Iris pigment epithelial cell (primary cell): ENCODE measurements at places on chromosomes 7 and 10.

DNA sequence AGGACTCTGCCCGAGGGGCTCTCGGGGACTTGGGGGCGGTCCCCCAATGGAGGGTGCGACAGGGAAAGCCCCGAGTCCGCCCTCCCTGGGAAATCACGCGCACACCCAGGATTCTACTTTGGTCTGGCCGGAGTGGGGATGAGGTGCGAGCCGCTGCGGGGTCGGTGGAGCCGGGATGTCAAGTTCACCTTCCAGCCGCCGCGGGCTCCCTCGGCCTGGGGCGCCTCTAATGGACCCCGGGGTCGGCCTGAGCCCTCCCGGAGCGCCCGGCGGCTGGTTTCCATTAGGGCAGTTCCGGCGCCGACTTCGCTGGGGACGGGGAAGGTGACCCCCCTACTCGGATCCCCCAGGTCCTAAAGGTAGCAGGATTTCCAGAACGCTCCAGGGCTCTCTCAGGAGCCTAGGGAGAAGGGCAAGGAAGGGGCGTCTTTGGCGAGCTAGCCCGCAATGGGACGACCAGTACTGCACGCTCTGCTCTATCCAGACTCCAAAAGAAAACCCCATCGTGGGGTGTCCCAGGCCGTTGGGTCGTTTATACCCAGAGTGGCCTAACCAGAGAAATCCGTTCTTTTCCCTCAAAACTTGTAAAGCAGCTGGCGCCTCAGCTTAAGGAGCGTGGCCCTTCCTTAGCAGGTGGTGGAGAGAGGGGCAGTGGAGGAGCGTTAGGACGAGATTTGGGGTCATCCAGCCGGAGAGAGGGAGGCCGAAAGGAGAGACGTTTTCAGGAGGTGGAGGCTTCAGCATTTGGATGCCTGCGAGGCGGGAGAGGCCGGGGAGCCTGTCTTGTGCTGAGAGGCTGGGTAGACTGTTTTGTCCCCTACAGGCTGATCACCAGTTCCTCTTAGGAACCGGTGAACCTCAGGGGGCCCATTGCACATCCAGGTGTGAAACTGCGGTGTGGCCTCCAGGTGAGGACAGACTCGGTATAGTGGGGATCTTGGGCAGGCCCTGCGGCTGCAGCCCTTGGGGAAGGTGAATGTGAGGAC is 860 bp upstream of the WDR86 start:
- DNase-seq = peak; percentile 37

DNA sequence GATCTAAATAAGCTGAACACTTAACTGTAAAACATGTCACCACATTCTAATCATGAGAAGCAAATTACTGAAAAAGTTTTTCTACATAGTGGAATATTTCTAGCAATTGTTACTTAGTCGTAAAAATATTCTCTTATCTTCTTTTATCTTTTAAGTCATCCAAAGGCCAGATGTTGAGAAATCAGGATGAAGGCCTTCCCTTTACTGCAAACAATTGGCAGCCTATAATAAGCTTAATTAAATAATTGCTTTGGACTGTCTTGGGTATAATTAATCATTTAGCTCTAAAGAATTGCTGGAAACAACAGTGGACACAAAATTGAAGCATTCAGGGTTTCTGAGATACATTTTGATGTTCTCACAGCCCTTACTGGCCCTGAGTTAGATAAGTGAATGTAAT is 226.5 kb downstream of the FANK1 start:
- no peak for DNase-seq

DNA sequence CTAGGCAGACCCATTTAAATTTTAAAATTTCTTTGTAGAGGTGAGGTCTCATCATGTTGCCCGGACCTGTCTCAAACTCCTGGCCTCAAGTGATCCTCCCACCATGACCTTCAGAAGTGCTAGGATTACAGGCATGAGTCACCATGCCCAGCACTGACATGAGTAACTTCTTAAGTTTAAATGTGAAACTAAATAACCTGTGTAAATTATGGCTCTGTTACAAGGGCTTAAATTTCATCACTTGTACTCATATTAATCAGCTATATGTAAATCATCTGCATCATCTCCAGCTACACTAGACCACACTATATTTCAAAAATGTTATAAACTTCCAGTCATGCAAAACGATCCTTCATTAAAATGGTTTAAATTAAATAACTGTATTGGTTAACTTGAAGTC is 56.1 kb downstream of the ATAD1 start:
- peak; percentile 92 for DNase-seq

DNA sequence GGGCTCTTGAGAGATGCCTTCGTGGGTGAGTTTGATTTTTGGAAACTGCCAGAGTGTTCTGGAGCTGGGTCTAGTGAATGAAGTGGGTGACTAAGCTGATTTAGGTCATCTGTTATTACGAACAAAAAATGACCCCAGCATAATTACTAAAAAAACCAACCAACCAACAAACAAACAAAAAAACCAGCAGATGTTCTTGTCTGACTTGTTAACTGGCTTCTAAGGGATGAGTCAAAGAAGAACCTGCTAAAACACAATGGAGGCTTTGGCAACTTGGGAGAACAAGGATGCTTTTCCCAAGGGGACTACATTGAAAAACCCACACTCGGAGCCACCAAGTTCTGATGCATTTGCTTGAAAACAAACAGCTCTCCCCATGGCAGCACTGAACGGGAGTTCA is 11.5 kb downstream of the TACR2 start:
- no peak for DNase-seq

DNA sequence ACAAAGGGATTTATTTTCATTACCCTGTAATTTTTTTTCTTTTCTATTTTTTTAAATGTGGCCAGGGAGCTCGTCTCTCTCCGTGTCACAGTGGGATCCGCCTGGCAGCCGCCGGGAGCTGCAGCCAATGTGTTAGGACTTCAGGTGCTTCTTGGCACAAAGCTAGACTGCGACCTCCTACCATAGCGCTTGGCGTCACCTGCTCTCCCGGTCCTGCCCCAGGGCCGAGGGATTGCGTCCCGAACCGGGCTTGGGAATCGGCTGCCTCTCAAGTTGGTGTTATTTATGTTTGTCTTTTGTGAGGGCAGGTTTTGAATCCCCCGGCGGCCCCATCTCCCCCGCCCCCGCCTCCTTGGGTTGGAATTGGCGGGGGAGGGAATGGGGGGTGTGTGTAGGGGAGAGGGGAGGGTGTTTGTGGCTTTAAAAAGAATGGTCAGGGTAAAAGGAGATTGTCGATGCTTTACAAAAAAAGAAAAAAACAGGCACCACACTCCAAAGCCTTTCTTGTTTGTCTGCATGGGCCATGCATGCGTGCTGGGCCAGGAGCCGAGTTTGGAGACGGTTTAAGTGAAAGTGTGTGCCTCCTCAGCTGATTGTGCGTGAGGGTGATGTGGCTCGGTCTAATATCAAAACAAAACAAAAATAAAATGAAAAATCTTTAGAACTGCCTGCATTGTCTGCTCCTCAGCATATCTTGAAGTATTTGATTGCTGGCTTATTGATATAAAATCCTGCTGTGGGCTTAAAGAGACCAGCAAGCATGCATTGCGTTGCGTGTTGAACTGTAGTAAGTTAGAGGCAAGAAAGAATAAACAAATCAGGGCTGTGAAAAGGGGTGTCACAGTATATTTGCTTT is 1.2 kb downstream of the PPP1R9A start:
- DNase-seq = peak; percentile 17
